CD4-positive, alpha-beta T cell treated with Interleukin-15 for 1 hour (primary cell): ENCODE measurements at places on chromosomes 1 and 21.

DNA sequence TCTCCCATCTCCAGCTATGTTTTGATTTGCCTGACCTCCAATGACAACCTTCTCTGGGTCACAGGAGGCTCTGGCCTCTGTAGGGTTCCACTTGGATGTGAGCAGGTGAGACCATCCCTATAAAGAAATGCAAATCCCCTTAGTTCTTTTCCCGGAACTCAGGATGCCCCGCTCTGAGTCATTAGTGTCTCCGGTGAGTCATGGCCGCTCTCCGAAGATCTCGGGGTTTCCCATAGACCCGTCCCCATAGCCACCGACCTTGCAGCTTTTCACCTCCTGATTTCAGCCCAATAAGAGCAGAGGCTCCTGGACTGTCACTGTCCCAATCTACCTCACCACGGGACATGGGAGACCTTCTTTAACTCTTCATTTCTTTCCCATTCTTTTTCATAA, 98.2 kb downstream of the PGBD5 start:
- no peak for DNase-seq

DNA sequence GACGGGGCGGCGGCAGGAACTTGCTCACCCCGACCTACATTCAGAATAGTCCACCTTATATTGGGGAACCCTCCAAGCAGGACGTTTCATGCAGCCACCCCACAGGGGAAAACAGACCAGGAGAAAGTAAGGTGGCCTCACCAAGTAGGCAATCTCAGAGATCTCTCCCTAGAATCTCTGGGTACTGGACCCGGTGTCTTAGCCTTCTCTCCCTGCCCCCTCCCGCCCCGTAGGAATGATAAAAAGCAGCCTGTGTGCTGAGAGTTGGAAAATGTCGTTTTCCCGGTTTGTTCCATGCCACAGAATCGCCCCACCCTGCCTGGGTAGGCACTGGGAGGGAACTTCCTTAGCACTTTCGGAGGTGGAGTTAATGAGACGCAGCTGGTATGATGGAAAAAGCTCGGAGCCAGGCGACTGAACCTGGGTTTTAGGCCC, 789 bp upstream of the PTPN14 start:
- DNase-seq = no peak

DNA sequence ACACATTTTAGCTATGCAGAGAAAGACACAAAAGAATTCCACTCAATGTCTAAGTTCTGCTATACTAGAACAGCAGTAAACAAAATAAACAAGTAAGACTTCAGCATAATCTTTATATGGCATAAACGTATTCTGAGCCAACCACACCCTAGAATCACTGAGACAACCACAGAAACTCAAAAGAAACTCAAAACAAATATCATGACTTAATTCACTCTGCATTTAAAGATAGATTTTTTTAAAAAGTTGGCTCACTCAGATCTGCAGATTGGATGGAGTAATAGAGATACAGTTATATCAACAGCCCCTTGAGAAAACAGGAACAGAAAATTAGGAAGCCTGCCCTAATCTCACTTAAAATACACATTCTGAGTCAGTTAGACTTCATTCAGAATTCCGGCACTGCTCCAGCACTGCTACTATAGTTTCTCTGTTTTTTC, 95.0 kb downstream of the COL24A1 start:
- no peak for DNase-seq

GRCh38 chr1:44926311-44926781, 60.0 kb downstream of the EIF2B3 start:
- DNase-seq = no peak

GRCh38 chr21:17590430-17590829, 22.3 kb downstream of the BTG3 start:
- no peak for DNase-seq

DNA sequence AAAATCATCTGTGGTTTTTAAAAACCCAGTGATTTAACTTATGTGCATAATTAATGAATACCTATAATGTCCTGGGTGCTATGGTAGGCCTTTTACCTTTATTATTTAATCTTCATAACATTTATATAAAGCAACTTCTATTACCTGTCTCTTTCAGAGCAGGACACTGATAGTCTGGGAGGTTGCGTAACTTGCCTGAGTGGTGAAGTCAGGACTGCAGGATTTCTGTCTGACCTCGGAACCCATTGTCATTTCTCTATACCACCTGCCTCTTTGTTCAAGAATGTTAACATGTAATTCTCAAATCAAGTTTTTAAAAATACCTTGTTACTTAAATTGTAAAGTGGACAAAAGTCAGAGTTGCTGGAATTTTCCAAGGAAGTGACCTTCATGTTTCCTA, 41.0 kb upstream of the BACH1 start:
- no peak for DNase-seq
